Fibroblast of skin of right biceps (primary cell): ENCODE measurements at places on chromosomes 1 and 21.

DNA sequence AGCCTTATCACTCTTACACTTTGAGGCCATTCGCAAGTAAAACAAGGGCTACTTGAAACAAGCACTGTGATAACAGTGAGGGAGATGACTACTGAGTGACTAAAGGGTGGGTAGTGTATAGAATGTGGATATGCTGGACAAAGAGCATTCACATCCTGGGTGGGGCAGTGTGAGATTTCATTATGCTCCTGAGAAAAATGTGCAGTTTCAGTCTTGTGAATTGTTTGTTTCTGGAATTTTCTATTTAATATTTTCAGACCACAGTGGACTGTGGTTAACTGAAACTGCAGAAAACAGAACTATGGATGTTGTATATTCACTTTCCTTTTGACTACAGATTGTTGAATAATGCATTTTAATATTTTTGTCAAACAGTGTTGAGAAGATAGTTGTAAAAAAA lies 25.1 kb upstream of the B3GALT2 start:
- peak; percentile 82 for DNase-seq

DNA sequence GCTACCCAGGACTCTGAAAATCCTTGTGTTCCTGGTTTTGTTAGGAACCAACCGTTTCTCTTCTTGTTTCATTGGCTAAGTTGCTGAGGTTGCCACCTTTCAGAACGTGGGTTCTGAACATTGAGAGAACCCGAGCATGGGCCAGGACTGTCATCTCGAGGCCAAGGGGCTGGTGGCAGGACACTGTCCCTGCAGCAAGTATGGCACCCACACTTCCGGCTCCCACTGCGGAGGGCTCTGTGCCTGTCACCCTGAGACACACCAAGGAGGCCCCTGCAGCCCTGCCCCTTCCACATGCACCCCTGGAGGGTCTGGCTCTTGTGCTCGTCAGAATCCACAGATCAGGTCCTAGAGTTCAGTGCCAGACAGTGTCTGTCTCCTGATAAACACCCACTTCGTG lies 39.1 kb upstream of the LRRC3 start:
- no peak for DNase-seq

- peak; percentile 18 for DNase-seq
Measured at GRCh38 chr1:111620441-111620971, 917 bp downstream of the RAP1A start.

- DNase-seq: peak; percentile 53
Measured at GRCh38 chr1:111990878-111991718, 1.6 kb upstream of the KCND3 start.

GRCh38 chr1:53130598-53130877 lies 11.9 kb downstream of the SLC1A7 start:
- DNase-seq: no peak

DNA sequence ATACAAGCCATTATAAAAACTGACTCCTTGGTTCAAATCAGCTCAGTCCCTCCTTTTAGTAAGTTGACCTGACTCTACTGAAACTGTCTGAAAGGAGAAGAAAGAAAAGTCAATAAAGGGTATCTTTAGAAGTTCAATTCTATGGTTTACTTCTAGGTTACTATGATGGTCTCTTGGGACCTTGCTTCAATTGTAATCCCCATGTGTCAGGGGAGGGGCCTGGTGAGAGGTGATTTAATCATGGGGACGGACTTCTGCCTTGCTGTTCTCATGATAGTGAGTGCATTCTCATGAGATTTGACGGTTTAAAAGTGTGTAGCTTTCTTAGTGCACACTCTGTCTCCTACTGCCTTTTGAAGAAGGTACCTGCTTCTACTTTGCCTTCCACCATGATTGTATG lies 31.7 kb upstream of the FNBP1L start:
- no peak for DNase-seq

DNA sequence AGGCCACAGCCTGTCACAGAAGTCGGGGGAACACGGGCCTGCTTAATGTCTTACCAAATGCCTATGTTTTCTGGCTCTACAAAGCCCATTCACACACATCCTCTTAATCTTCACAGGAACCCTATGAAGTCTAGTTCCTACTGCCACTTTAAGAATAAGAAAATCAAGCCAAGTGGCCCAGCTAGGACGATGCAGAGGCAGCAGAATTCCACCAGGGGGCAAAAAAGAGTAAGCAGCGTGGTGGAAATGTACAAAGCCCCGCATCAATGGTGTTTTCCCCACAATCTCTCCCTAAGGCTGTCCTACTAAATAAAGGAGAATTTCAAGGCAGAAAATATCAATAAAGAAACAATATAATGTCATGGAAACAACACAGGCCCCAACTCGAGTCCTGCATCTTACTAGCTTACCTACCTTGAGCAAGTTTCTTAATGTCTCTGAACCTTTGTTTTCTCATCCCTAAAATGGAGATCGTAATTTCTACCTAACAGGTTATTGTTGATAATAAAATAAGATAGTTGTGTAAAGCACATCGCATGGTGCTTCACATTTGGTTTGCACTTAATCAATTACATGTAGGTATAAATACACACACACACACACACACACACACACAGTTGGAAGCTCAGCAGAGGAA lies 21.4 kb downstream of the SEC16B start:
- DNase-seq: peak; percentile 69
